ENCODE measurements at places on chromosomes 7 and 10. TPM values are rescaled to one million over a fixed set of nuclear protein-coding genes. Genes with fewer than 3 reads are reported as not detected.

DNA sequence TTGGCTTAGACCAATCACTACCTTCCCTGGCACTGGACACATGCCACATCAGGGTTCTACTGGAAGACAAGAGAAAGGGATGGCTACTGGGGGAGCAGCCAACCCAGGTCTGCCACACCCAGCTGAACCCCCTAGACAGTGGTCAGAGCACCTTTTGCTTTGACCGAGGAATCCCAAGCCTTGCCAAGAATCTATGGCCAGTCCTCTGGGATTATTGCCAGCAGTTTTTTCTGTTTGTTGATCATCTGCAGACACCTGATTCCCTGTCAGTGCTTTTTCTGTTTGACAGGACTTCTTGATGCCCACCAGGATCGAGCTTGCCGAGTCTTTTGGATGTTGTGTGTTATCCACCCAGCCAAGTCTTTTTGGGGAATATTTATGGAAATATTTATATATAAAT lies 476.2 kb upstream of the GALNT17 start:
- no peak for DNase-seq

Gene CFTR
- not detected for total RNA-seq

Gene STOX1
- total RNA-seq, result 1.5 TPM

GRCh38 chr10:29583674-29584073 lies 51.1 kb downstream of the SVIL start:
- no peak for DNase-seq

Gene ARHGEF35
- not detected for total RNA-seq

DNA sequence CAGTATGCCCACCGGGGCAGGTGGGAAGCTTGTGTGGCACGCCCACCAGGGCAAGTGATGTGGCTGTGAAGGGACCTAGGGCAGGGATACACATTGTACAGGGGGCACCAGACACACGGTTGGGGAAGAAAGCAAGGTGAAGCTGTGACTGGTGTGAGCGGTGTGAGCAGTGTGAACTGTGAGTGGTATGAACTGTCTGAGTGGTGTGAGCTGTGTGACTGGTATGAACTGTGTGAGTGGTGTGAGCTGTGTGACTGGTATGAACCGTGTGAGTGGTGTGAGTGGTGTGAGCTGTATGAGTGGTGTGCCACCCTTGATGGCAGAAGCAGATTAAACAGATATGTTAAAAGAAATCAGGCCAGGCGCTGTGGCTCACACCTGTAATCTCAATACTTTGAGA lies 48.1 kb downstream of the DPYSL4 start:
- no peak for DNase-seq
